ENCODE measurements at places on chromosomes 1 and 21.

GRCh38 chr1:37399205-37399604 is 75.2 kb upstream of the ZC3H12A start:
- no peak for DNase-seq

DNA sequence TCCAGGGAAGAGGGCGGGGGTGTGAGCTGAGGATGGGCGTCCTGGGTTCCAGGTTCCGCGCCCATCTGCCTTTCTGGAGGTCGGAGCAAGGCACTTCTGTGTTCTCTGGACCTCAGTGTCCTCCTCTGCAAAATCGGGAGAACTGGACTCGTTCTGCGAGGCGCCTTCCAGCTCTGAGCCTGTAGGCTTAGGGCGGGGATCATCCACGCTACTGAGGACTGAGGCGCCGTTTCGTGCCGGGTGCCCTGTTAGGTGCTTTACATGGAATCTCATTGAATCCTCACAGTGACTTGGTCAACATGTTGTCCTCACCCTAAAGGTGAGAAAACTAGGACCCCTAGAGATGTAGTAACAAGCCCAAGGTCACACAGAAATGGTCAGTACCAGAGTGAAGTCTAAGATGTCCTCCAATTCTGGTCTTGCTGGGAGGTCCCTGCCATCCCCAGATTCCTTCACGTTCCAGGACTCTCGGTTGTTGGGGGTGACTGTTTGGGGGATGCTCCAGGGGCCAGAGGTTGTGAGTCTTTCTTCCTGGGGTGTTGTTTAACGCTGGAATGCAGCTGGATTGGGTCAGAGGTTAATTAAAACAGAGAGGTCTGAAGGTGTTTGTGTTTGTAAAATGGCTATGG is 677 bp downstream of the PRKAA2 start:
- DNase-seq, result no peak

GRCh38 chr1:205168291-205168690 is 43.2 kb downstream of the DSTYK start:
- DNase-seq, result no peak

DNA sequence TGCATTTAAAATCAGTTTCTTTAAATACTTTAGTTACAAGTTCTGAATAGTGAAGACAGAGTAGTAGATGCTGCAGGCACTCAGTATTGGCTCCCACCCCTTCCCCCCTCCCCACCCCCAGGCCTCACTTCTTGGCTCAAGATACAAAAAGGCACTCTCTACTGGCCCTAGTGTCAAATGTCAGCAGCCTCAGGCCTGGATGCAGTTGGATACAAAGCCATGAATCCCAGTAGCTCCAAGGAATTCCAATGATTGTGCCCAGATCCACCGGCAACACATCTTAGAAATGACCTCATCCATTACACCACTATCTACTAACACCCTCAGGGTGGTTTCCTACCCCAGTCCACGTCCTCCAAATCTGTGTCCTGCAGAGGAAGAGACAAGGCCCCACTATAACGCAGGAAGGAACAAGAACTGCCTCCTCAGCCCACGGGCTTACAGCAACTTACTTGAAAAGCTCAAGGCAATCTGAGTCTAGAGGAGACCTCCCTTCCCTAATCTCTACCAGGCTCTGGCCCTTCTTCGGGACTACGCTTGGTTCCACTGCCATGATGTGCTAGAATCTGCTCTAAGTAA is 17.6 kb downstream of the ACADM start:
- DNase-seq, result no peak

Measured in activated effector memory CD4-positive, alpha-beta T cell treated with anti-CD3 and anti-CD28 coated beads, Interleukin-2, amount 50 U/mL, for 16 hours (primary cell).